HCEC 1CT (cell line): ENCODE measurements at places on chromosomes 16 and 17.
A peak's percentile ranks its signal among the peaks of the same experiment; 100 is the strongest.

DNA sequence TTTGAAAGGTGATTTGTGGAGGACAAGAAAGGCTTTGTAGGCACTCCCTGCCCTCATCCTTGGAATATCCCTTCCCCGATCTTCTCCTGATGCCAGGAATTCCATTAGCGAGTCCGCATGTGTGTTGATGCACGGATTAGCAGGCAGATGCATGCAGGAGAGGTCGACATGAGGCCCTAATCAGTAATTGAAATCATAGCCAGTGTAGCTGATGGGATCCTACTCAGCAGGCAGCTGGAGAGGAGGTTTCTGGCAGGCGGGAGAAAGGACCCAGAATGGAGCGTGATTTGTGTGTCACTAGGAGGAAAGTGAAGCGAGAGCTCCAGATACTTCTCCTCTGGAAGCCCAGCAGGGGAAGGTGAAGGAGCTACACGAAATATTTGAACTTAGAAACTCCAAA, 196.3 kb upstream of the CDH11 start:
- no peak for DNase-seq

GRCh38 chr16:55324285-55325079, 479 bp downstream of the IRX6 start:
- DNase-seq: no peak

DNA sequence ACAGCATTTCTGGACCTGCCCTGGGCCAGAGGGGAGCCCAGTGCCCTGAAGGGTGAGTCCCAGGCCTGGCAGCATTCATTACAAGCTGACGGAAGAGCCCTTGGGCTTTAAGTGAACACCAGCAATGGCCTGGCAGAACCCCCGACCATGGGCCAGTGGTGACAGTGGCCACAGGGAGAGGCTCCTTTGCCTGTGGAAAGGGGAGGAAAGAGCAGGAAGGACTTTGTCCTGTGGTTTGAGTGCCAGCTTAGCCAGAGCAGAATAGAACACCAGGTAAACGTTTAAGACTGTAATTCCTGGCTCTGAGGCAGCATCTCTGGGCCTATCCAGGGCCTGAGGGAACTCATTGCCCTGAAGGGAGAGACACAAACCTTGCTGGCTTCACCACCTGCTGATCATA, 34.3 kb upstream of the ATP2C2 start:
- no peak for DNase-seq

GRCh38 chr16:62565706-62566105, 529.5 kb upstream of the CDH8 start:
- DNase-seq: no peak

GRCh38 chr17:60231691-60232090, 81.9 kb downstream of the CA4 start:
- DNase-seq: peak; percentile 53

GRCh38 chr16:68436581-68436980, 11.7 kb downstream of the SMPD3 start:
- no peak for DNase-seq

GRCh38 chr16:66287416-66287815, 79.1 kb upstream of the CDH5 start:
- DNase-seq: no peak

DNA sequence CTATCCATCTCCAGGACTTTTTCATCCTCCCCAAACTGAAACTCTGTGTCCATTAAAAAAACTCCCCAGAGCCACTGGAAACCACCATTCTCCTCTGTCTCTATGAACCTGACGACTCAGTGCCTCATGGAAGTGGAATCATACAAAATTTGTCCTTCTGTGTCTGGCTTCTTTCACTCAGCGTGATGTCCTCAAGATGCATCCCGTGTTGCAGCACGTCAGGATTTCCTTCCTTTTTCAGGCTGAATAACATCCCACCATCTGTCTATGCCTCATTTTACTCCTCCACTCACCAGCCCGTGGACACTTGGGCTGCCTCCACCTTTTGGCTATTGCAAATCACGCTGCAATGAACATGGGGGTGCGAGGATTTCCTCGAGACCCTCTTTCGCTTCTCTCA, 12.6 kb upstream of the ALDH3A1 start:
- DNase-seq: no peak

- DNase-seq: no peak
Measured at GRCh38 chr17:19651451-19652238, 3.1 kb downstream of the ALDH3A2 start.

DNA sequence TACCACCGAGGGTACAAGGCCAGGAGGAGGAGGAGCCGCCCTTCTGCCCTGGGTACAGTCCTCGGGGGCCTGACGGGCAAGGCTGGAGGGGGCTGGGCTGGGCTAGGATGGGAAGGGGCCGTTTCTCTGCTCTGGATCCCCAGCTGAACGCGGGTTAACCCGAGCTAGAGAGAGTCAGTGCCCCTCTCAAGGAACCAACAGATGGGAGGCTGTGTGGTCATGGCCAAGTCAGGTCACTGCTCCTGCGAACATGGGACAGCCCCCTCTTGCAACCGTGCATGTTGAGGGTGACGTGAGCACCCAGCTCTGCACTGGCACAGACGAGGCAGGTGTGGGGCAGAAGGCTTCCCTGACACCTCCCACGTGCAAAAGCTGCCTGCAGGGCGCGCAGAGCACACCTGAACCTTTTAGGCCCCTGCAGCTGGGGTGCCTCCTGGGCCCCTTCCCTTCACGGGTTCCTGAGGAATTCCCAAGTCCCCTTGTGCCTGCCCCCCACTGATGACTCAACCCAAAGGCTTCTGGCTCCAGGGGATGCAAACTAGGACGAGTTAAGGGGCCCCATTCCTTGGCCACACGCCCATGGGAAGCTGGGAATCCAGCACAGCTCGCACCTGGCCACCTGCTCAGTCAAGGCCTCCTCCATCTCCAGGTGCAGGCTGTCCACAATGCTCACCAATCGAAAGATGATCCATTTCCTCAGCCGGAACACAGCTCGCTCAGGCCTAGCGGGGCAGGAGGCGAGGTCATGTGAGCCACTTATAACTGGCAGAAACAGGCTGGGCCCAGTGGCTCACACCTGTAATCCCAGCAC, 6.3 kb downstream of the MYBBP1A start:
- no peak for DNase-seq

- DNase-seq: peak; percentile 48
Measured at GRCh38 chr17:58200024-58200633, 7.6 kb downstream of the EPX start.

- DNase-seq: no peak
Measured at GRCh38 chr16:21277927-21278706, at the start of gene CRYM. CRYM (minus strand) TSS chr16:21278290; CDS start chr16:21278251, 39 bp downstream.

GRCh38 chr16:53291757-53292392, 142.4 kb upstream of the RBL2 start:
- DNase-seq: peak; percentile 76

GRCh38 chr17:77879226-77879895, 79.1 kb upstream of the TNRC6C start:
- no peak for DNase-seq

- no peak for DNase-seq
Measured at GRCh38 chr17:51387582-51387981, 127.2 kb downstream of the UTP18 start.

- DNase-seq: peak; percentile 35
Measured at GRCh38 chr16:17512636-17513220, 42.0 kb upstream of the XYLT1 start.

GRCh38 chr16:89693289-89693731, 6.8 kb downstream of the CDK10 start:
- no peak for DNase-seq

GRCh38 chr16:72467157-72467759, 295.3 kb upstream of the PMFBP1 start:
- DNase-seq: peak; percentile 54

GRCh38 chr17:57494443-57494842, 238.1 kb downstream of the MSI2 start:
- no peak for DNase-seq

DNA sequence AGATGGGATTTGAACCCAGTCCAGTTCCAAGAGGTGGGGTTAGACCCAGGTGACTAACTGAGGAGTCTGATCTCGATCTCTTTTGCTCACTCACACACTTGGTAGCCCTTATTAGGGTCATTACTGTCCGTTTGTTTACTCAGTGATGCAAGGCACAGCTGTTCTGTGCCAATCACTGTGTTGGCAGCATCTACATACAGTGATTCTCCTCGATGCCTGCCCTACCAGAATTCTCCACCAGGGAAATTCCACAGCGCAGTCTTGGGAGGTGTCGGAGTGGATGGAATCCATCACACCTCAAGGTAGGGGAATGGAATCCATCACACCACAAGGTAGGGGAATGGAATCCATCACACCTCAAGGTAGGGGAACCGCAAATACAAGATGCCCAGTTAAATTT, 279.6 kb downstream of the MAF start:
- no peak for DNase-seq

DNA sequence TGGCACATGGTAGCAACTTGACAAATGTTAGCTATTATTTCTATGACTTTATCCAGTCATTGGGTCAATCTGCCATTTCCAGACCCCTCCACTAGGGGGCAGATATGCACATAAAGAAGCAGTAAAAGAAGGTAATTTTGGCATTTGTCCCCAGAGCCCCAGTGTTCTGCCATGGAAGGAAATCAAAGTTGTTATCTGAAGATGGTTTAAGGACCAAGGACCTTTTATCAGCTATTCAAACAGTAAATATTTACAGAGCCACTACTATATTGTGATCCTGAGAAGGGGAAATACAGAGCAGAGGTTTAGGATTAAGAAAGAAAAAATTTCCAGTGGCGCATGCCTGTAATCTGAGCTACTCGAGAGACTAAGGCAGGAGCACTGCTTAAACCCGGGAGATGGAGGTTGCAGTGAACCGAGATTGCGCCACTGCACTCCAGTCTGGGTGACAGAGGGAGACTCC, 20.0 kb downstream of the TRAF4 start:
- peak; percentile 66 for DNase-seq

GRCh38 chr16:63998-64913, 8.2 kb downstream of the RHBDF1 start:
- DNase-seq: no peak

- DNase-seq: no peak
Measured at GRCh38 chr17:68809148-68809547, 146.0 kb downstream of the ABCA8 start.

DNA sequence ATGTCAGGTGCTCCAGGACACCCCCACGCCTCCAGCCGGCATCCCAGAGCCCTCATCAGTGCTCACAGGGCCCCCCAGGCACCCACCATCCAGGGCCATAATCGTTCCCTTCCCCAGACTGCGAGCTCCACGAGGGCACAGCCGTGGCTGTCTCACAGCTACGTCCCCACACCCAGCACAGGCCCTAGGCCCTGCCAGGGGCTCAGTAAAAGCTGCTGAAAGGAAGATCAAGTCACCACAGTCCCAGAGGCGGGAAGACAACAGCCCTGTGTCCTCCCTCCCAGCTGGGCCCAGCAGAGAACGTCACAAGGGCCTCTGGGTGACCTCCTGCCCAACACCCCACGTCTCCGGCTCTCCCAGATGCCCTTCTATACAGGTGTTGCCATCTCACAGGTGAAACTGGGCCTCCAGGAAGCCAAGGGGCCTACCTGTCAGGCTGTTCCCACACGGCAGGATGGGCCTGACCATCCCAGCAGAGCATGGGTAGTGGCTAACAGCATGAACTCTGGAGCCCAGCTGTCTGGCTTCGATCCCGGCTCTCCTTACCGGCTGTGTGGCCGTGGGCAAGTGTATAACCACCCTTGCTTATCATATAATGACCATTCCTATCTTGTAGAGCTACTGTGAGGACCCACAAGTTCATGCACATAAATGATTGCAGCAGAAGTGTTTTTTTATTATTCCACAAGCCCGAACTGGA, 17.9 kb downstream of the ARL2BP start:
- DNase-seq: no peak
